ENCODE measurements at places on chromosomes 3 and 15. TPM values are rescaled to one million over a fixed set of nuclear protein-coding genes. Genes with fewer than 3 reads are reported as not detected.

DNA sequence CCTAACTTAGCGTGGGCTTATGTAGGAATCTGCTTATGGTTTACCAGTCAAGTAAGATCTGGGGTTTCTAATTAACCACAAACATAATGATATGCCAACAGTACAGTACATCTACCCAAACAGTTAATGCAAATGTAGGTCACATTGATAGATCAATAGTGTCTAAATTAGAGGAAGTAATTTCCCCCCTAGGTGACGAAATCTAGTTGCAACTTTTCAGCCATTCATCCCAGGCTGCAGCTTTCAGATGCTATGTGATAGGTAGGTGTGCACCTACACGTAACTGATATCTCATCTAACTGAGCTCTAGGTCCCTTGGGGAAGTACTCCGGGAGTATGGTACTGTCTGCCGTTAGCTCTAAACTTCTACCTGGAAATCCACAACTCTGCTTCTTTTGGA lies 57.2 kb downstream of the CRTC3 start:
- H3K27me3 ChIP-seq, result no peaks in the 10 kb centered on the region
- H3K4me1 ChIP-seq, result no peaks in the 10 kb centered on the region
- no peak overlapping the region for H3K4me3 ChIP-seq
- no peaks in the 10 kb centered on the region for H3K36me3 ChIP-seq
- DNase-seq, result no peak
- no peak overlapping the region for H3K27ac ChIP-seq

DNA sequence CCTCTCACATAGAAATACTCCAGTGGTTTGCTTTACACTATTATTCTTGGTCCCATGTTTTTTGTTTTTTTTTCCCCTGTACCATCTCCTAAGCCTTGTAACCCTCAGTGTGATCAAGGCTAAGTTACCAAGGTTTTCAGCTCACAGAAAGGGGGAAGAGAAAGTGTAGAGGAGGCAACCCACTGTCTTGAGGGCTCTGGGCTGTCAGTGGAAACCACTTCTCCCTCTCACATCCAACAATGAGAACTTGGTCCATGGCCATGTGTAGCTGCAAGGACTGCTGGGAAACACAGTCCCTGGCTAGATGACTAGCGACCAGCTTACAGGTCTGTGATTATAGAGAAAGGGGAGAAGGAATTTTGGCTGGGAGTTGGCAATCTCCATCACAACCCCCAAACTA lies 30.3 kb downstream of the GPD1L start:
- no peaks in the 10 kb centered on the region for H3K36me3 ChIP-seq
- no peak overlapping the region for H3K4me3 ChIP-seq
- DNase-seq, result no peak

- no peaks in the 10 kb centered on the region for H3K4me1 ChIP-seq
- no peaks in the 10 kb centered on the region for H3K36me3 ChIP-seq
- H3K27ac ChIP-seq, result no peak overlapping the region
- no peaks in the 10 kb centered on the region for H3K27me3 ChIP-seq
- peak; percentile 25 for DNase-seq
Observed at GRCh38 chr15:85831415-85832113, 36.8 kb upstream of the KLHL25 start.

DNA sequence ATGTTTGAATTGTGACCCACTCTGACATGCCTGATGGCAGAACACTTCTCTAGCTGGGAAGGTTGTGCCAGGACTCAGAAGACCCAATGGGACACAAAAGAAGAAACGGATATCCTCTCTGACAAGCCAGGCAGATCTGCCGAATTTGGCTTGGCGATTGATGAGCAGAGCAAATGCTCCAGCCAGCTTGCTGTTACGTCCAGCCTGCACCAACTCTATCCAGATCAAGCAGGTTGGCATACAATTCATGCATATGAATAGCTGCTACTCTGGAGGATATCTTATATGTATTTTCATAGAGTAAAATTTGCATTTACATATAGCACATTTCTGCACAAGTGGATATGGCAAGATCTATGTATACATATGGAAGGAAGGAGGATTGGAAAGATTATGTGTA lies 102.8 kb downstream of the PEX5L start:
- H3K36me3 ChIP-seq, result no peaks in the 10 kb centered on the region
- H3K4me1 ChIP-seq, result no peaks in the 10 kb centered on the region
- no peak overlapping the region for H3K4me3 ChIP-seq

DNA sequence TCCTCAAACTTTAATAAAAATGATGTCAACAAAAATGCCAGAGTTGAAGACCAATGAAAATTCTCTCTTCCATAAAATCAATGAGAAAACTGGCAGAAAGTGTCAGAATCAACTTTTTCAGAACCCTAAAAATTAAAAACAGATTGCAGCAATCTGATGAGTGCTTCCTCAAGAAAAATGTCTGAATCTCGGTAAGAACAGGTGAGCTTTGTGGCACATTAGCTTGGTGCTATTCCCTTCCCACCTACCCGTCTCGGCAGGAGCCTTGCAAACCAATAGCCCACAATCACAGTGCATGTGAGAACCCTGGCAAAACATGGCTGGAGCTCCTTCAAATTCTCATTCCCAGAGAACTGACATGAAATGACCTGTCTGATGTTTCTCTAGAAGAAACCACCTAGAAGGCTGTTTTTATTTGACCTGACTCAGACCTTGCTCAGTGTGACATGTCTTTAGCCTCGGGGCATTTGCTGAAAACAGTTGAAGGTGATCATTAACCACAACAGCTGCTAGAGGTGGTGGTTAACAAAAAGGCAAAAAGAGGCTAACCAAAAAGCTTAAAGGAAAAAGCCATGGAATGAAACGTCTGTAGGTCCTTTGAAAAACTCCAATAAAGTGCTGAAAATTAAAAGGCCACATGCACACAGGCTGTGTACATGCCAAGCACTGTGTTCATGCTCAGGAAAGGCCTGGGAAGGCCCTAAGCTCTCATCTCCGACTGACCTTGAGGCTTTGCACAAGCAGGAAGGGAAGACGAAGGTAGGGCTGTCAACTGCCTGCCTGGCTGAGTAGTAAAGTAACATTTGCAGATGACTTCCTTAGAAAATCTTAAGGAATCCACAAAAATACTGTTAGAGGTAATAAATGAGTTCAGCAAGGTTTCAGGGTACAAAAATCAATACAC lies 253.0 kb upstream of the NSMCE3 start:
- no peaks in the 10 kb centered on the region for H3K36me3 ChIP-seq
- no peak overlapping the region for H3K27ac ChIP-seq
- no peaks in the 10 kb centered on the region for H3K4me1 ChIP-seq
- 0 out of 2 replicates have a peak, but pooled peaks cover 2% of the 10 kb centered on the region for H3K27me3 ChIP-seq
- DNase-seq, result no peak

- H3K27me3 ChIP-seq, result no peaks in the 10 kb centered on the region
- peak overlapping the region; percentile 38 for H3K27ac ChIP-seq
- peaks cover 37% of the 10 kb centered on the region for H3K4me1 ChIP-seq
- no peak for DNase-seq
- no peak overlapping the region for H3K4me3 ChIP-seq
Observed at GRCh38 chr3:130905551-130905950, 11.7 kb downstream of the ATP2C1 start.

- DNase-seq, result no peak
- no peak overlapping the region for H3K4me3 ChIP-seq
- no peaks in the 10 kb centered on the region for H3K27me3 ChIP-seq
Observed at GRCh38 chr3:112399064-112399463, 66.1 kb downstream of the CD200 start.

GRCh38 chr3:15387735-15388134 lies 39.6 kb downstream of the METTL6 start:
- no peaks in the 10 kb centered on the region for H3K27me3 ChIP-seq
- H3K36me3 ChIP-seq, result no peaks in the 10 kb centered on the region
- no peaks in the 10 kb centered on the region for H3K4me1 ChIP-seq
- no peak overlapping the region for H3K27ac ChIP-seq
- DNase-seq, result no peak
- no peak overlapping the region for H3K4me3 ChIP-seq

DNA sequence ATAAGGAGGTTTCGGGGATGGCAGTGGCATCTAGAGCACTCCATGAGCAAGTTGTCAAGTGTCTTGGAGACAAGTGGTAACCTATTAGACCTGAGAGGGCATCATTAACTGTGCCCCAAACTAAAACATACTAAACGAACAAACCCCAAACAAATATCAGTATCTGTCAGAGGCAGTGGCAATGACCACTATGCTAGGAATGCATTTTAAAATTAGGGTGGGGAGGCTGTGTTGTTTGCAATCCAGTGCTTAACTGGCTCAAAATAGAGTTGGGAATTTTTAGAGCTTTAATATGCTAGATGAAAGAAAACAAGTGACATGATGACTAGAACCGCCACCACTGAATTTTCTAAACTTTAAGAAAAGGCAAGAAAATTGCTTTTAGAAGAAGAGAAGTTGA lies 51.8 kb upstream of the TPRG1 start:
- no peaks in the 10 kb centered on the region for H3K4me1 ChIP-seq
- DNase-seq, result no peak
- no peaks in the 10 kb centered on the region for H3K36me3 ChIP-seq
- no peak overlapping the region for H3K27ac ChIP-seq
- no peaks in the 10 kb centered on the region for H3K27me3 ChIP-seq

DNA sequence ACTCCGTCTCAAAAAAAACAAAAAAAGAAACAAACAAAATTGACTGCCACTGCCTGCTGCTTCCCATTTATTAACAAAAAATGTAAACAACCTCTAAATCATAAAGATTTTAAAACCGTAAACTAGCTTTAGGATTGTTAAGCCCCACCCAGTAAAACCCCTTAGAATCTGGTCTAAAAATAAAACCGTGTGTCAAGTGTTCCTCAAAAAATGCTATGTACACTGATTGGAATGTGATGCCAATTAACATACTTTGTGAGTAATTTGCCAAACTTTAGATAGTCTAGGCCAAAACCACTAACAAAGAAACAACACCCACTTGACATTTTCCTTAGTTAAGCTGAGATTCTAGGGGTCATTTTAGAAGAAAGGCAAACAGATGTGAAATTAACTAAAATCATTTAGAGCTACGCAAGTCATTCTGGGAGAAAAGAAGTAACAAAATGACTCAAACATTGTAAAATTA lies 5.3 kb downstream of the RAF1 start:
- peaks cover 6% of the 10 kb centered on the region for H3K36me3 ChIP-seq
- peaks cover 36% of the 10 kb centered on the region for H3K4me1 ChIP-seq
- H3K27me3 ChIP-seq, result no peaks in the 10 kb centered on the region
- H3K27ac ChIP-seq, result peak overlapping the region; percentile 62
- H3K4me3 ChIP-seq, result no peak overlapping the region

Gene FBXW12
- not detected for total RNA-seq

Gene IQGAP1
- total RNA-seq, result 235 TPM

Gene PDZRN3
- total RNA-seq, result 0.68 TPM

Gene DUSP7
- total RNA-seq, result 7.9 TPM

Gene MCTP2
- 0.72 TPM for total RNA-seq

Gene TRPM1
- total RNA-seq, result 0.08 TPM

Gene IP6K2
- total RNA-seq, result 52.3 TPM

Data from SJSA1 (cell line).